Umbilical cord (tissue), 2 donors: ENCODE measurements at places on chromosomes 5 and 9.
A peak's percentile ranks its signal among the peaks of the same experiment; 100 is the strongest.

DNA sequence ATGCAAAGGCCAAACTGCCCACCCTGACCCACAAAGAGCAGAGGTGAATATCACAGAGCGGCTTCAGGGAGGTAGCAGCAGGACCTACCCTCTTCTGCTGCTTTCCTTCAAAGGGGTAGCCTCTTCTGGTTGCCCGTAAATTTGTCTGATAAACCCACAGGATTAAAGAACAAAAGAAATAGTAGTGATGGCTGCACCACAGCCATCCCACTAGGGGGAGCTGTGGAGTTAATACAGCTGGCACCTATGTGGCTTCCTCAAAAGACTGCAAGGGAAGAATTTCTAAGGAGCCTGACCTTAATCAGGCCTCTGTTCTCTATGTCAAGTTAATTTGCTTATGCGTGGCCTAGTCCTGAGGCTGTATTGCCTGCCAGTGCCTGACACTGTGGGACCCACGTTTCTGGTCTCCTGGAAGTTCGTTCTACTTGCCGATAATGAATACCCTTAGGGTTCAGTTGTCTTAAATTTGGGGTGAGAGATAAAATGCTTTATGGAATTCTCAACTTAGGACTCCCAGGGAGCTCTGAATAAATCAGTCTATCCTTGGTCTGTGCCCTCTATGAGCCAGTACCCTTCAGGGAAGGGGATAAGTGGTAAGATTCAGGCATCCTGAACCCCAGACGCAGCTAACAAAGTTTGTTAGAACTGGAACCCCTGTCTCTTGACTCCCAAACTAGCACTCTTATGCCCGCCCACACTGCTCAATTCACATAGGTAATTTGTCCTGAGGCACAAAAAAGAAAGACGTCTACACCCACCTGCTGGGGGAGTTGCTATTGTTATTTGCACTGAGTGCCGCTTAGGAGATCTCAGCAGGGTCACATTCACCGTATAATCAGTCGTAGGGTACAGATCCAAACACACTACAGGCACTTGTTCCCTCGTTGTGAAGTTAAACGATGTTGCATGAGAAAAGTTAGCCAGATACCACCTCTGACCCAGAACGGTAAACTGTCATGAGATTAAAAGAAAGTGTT lies 77.1 kb downstream of the SUSD1 start:
- peak; percentile 62 for DNase-seq

DNA sequence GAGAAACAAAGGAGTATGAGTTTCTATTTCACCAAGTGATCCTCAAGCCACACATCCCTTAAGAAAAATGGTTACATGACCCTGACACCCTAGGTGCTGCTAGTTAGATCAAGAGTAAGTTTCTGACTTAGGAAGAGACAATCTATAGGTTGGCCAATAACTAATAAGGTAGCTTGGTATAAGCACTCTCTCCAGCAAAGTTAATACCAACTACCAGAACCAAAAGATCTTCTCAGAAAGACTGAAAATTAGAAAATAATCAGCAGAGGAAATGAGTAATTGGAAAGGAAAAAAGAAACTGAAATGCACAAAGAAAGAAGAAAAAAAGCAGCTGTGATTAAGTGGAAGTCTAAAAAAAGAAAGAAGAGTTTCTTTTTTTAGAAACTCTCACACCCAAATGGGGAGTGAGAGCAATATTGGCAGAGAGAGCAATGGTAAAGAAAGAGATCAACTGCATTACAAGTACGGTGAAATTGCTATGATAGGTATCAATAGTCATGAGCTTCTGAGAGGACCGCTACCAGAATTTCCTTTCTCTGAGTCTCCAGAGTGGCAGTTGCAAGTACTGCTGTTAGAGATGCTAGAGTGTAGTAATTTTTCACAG lies 195.5 kb downstream of the TMEM167A start:
- DNase-seq = no peak

DNA sequence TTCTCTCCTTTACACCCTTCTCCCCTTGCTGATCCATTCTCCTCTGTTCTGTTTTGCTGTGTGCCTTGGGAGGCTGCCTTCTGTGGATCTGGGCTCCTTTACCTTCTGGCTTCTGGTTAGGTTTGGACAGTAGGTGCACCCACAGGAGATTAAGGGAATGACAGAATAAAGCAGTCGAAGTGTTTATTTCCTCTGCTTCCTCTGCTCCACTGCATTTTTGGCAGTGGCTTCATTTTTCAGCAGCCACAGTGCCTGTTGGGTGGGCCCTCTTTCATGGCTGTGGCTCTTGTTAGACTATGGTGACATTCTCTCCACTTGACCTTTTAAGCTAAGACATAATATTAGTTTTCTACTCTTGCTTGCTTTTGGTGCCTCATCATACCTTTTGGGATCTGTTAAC lies 144.1 kb downstream of the CCDC171 start:
- no peak for DNase-seq

GRCh38 chr9:121261107-121261460 lies 6.9 kb upstream of the GSN start:
- DNase-seq = peak; percentile 43

GRCh38 chr5:57551251-57551650 lies 68.6 kb upstream of the ACTBL2 start:
- DNase-seq = no peak

DNA sequence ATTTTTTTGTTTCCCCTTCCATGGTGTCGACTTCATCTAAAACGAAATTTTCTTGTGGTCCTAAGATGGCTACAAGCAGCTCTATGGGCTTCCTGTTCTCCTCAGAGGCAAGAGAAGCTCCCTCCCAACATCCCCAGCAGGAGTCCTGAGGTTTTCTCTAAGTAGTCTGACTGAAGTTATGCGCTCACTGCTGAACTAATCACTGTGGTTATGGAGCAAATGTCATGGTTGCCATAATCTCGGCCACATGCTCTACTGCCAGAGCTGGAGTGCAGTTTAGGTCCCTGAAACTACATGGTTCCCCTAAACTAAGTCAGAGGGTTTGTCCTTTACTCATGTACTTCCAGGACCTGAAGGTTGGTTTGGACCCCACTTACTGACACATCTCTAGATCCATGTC lies 68.0 kb upstream of the MAMDC2 start:
- no peak for DNase-seq

- no peak for DNase-seq
Measured at GRCh38 chr5:158732345-158732744, 367.4 kb downstream of the EBF1 start.

DNA sequence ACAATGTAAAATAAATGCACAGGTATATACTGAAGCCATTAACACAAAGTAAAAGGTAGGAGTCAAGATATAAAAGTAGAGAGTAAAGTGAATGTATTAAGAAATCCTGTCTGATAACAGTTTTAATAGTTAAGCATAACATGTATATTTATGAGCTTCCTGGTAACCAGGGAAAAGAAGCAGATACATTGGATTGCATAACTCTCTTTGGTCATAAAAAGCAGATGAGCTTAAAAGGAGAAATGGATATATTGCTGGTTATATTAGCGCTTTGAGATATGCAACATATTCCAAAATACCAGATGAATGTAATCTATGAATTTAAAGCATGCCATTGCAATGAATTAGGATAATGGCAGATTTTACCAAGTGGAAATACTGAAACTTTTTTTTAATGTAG lies 6.2 kb upstream of the TNFSF8 start:
- DNase-seq = peak; percentile 88

GRCh38 chr5:57432876-57433275 lies 49.7 kb downstream of the ACTBL2 start:
- DNase-seq = no peak

GRCh38 chr5:149946118-149946517 lies 1.5 kb upstream of the PDE6A start:
- no peak for DNase-seq

DNA sequence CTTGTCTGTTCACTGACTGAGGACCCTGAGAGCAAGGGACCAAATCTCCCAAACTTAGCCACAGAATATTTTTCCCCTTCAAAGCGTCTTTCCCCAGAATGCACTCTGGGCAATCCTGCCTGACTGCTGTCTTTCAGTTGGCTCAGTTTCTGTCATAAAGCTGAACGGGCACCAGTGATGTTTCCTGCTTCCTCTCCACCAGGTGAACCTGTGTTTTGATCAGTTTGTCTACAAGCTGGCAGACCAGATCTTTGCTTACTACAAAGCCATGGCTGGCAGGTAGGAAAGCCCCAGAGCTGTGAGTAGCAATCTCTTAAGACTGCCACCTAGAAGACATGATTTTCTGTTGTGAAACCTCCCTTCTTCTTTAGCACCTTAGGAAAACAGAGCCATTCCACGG lies 61.8 kb downstream of the CYFIP2 start:
- no peak for DNase-seq

DNA sequence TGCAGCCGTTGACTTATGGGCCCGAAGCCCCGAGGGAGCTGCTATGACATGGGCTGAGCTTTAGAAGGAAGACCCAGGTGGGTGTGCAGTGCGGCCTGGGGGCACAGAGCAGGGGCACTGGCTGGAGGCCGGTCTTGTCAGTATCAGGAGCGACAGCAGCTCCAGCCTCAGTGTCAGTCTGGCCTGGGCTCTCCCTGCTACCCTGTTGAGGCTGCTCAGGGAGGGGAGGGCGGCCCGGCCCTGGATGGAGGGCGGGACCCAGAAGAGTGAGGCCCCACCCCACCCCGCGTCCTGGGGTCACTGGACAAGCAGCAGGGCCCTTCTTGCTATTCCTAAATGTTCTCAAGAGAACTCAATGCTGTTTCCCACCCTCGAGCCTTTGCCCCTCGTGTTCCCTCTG lies 18.0 kb downstream of the GFI1B start:
- DNase-seq = no peak

DNA sequence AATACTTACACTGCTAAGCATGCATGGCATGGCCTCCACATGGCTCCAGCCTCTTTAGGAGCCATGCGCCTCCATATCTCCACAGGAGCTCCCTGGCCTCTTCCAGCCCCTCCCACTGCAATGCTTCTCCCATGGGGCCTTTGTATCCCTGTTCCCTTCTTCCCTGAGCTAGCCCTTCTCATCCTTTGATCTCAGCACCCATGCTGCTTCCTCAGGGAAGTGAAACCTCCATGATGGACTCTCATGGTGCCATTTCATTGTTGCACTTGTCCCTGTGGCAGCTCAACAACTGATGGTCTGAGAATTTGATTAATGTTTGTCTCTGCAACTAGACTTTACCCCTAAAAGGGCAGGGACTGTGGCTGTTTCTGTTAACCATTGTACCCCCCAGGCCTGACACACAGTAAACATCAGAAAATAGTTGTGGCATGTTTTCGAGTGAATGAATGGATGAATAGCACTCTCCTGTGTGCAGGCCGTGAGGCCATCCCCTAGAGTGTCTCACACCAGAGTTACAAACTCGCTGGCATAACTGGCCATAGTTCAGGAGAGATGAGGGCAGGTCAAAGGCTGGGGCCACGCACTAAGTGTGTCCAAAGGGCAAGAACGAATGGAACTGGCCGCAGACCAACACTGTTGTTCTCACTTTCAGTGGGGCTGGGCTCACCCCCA lies 6.6 kb downstream of the IDNK start:
- DNase-seq = no peak
